ENCODE measurements at places on chromosomes 11 and 22.

GRCh38 chr11:79592824-79593223, 152.0 kb upstream of the TENM4 start:
- no peak for DNase-seq

DNA sequence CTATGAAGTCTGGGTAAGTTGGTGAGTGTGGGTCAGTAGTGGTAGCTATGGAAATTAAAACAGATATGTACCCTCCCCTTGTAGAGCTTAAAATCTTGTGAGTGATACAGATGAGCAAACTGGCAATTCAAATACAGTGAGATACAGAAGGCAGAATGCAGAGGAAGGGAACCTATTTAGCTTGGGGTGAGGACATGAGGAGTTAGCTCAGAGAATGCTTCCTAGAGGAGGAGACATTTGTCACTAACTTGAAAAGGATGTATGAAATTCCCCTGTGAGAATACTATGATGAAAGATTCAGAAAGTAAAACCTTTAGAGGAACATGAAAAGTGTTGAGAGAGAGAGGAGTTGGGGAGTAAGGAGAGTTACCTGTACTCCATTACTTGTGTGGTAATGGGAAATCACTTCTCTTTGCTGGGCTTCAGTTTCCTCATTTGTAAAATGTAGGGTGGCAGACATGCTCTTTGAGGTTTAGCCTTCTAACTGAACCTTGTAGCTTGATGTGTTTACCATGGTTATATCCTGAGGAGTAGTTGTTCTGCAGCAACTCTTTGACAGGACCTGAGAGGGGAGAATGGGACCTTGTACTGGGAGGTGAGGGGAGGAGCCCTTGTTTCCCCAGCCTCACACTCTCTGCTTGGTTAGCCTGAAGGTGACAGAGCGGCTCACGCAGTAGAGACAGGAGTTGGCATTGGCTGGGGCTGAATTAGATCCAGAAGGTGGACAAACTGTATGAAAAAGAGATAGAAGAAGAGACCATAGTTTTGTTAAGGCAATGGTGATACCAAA, 17.9 kb downstream of the SWAP70 start:
- DNase-seq, result no peak

- DNase-seq, result peak; percentile 50
Measured at GRCh38 chr11:78228467-78228866, 39.7 kb downstream of the USP35 start.

- DNase-seq, result no peak
Measured at GRCh38 chr11:12469451-12469850, 92.1 kb downstream of the PARVA start.

DNA sequence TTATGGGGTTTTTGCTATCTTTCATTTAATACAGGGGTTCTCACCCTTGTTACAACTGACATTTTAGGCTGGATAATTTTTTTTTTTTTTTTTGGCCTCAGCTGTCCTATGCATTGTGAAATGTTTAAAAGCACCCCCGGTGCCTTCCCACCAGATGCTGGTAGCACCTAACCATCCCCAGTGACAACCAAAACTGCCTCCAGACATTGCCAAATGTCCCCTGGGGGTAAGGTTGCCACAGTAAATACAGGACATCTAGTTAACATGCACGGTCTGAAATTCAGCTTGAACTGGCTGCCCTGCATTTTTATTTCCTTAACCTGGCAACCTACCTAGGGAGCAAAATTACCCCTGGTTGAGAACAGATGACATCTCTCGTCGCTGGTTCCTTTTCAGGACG, 72.4 kb downstream of the CYTH4 start:
- DNase-seq, result no peak

DNA sequence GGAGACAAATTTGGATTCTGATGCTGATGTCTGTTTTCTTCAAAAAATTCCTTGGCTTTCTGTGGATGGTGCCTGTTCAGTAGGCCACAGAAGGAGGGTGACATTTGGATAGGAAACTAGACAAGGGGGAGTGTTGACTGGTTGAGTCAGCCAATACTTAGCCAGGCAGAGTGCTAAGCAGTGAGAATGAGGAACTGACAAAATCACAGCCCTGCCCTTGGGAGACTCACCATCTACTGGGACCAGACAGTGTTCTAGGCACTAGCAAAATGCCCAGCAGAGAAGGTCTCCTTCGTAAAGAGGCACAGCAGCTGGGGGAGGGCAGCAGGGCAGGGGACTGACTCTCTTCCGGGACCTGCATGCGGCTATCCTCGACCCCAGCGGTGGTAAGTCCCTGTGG, 190.2 kb downstream of the DSCAML1 start:
- no peak for DNase-seq

GRCh38 chr22:37220543-37220981, 8.3 kb upstream of the SSTR3 start:
- no peak for DNase-seq

GRCh38 chr22:46540874-46541273, 3.5 kb upstream of the CELSR1 start:
- no peak for DNase-seq

DNA sequence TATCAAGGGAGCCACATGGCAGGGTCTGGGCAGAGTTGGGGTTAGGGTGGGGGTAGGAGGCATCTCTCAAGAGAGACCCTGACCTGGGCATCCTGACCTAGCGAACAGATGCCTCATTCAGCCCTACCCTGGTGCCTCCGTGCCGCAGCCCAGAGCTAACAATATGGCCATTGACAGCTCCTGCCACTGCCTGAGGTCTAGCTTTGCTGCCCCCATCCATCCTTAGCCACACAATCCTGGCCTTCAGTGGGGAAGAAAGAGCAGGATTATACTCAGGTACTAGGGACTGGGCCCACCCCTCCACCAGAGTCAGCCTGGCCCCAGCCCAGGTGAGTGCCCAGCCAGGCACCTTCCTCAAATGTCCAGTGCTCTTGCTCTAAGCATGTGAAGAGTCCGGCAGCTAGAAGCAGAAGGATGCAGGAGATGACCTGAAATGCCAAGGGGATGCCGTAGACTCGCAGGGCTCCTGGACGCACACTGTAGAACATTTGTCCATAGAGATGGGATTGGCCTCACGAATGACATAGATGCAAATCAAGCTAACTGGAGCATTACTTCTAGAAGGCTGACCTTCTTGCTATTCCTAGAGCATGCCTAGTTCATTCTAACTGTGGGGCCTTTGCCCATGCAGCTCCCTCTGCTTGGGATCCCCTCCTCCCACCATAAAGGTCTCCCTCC, 13.3 kb upstream of the SERPINH1 start:
- DNase-seq, result no peak

DNA sequence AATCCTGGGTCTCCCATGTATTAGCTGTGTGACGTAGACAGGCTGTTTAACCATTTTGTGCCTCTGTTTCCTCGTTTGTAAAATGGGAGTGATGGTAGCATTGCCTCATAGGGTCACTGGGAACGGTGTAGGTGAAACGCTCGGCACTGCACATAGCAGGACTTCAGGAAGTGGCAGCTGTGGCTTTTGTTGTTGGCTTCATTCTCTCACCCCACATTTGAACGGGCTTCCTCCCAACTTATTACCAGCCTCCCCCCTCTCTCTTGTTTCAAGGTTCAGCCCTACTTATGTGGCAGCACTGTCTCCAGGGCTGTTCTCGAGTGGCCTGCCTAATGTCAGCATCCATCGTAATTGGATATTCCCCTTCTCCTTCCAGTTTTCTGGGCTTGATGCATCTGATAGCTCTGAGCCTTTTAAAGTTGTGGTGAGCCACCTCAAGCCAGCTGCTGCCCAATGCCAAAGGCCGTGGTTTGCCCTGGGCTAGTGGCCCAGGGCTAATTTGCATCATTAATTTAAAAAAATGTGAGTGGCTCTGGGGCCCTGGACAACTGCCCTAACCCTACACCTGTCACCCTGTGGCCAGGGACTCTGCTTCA, 217.8 kb upstream of the TBCEL start:
- DNase-seq, result no peak

DNA sequence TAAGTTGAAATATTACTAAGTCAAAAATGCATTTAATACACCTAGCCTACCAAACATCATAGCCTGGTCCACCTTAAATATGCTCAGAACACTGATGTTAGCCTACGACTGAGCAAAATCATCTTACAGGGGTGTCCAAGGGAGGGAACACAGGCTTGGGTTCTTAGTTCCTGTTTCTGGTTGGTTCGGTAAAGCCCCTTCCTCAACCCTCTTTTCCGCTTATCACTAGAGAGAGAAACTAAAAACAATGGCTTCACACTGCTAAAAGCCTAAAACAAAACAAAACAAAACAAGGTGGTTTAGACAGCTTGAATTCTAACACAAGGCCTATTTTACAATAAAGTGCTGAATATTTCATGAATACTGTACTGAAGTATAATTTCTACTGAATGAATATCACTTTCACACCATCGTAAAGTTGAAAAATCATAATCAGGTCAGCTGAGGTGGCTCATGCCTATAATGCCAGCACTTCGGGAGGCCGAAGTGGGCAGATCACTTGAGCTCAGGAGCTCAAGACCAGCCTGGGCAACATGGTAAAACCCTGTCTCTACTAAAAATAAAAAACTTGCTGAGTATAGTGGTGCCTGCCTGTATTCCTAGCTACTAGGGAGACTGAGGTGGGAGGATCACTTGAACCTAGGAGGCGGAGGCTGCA, 118.0 kb downstream of the SIK3 start:
- DNase-seq, result no peak

DNA sequence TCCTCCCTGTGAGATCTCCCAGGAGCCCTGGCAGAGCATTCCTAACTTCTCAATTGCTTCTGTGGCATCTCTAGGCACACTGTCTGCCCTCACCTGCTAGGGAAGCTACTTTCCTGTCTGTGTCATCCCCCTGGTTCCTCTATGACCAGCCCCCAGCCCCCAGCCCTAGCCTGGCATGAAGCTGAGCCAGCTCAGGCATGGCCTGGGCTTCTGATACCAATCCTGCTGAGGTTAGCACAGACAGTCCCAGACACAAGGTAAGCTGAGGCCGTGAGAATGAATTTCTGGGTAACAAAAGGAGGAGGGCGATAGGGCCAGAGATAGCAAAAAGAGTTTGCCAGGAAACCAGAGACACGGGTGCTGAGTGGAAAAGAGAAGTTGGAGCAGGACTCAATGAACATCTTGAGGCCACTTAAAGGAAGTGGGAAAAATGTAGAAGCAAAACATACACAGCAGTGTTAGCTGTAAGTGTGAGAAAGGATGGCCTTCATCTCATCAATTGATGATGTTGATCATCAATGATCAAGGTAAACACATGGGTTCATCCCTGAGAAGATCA, 87.6 kb upstream of the PICALM start:
- no peak for DNase-seq

- DNase-seq, result no peak
Measured at GRCh38 chr11:15216678-15217077, 102.0 kb downstream of the INSC start.

- DNase-seq, result no peak
Measured at GRCh38 chr11:17588721-17589120, 41.7 kb downstream of the OTOG start.

DNA sequence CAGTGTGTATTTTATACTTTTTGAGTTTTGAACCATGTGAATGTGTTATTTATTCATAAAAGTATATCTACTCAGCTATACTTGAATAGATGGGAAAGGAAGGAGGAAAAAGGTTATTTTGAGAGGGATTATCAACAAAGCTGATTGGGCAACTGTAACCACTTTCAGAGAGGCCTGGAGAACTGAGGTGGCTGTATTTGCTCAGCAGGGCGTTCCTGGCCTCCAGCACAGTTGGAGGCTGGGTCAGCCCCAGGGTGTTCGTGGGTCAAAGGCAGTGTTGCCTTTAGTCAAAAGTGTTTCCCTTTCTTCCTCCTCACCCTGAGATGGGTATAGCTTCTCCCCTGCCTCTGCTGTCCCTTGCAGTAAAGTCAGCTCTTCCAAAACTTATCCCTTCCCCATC, 26.7 kb downstream of the ASCC2 start:
- no peak for DNase-seq

GRCh38 chr11:2942447-2942846, 13.2 kb upstream of the PHLDA2 start:
- no peak for DNase-seq

DNA sequence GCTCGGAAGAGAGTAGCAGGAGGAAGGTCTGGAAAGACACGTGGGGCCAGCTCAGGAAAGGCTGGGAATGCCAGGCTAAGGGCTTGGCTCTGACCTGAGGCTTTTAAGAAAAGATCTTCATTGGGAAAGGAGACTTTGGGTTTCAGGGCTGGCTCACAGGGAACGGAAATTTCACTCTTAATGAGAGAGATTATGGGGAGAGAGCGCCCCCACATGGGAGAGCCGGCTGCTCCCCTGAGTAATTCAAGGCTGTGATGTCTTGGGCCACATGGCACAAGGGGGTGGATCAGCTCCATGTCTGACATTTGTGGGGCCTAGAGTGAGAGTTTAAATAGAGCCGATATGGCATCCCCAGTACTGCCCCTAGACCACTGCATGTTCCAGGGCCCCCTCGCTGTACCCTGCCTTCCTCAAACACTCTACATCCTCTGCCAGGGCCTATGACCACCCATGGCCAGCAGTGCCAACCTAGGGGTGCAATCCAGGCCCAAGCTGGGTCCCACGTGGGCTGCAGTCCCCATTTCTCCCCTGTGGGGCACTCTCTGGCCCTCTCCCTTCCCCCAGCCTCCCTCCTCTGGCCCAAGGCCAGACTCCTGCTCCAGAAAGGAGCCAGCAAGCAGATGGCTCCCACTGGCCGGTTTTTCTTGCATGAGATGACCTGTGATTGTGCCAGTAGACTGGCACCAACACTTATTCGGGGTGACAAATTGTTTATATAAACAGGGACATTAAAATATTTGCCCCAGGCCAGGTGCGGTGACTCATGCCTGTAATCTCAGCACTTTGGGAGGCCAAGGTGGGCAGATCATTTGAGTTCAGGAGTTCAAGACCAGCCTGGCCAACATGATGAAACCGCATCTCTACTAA, 75.2 kb downstream of the ISX start:
- no peak for DNase-seq

- peak; percentile 22 for DNase-seq
Measured at GRCh38 chr11:118144301-118145268, 8.0 kb downstream of the SCN4B start.
